HAP-1 (cell line): ENCODE measurements at places on chromosomes 13 and 19.

DNA sequence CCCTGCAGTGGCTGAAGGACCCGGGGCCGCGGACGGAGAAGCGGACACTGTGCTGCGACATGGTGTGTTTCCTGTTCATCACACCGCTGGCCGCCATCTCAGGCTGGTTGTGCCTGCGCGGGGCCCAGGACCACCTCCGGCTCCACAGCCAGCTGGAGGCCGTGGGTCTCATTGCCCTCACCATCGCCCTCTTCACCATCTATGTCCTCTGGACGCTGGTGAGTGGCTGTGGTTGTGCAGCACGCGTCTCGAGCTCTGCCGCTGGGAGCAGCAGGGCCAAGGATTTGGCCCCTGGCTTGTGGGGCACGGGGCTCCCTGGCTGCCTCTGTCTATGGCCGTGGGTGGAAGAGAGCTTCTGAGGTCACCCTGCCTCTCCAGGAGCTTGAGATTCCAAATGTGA is 14.1 kb upstream of the HNRNPM start:
- no peak for DNase-seq

DNA sequence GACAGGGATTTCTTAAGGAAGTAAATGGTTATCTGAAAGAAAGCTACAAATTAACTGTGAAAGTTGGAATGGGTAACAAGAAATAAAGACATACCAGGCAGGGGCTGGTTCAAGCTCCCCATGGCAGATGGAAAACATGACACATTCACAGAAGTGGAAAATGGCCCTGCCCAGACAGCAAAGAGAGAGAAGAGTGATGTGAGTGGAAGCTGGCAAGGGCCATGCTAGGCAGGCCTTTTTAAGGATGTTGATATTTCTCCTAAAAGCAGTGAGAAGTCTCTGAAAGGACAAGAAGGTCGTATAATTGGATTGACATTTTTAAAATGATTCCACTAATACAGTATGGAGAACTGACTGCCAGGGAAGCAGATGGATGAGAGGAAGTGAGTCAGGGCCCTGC is 3.3 kb upstream of the FFAR2 start:
- no peak for DNase-seq

GRCh38 chr19:18046059-18046718 is 38.2 kb downstream of the ARRDC2 start:
- no peak for DNase-seq

DNA sequence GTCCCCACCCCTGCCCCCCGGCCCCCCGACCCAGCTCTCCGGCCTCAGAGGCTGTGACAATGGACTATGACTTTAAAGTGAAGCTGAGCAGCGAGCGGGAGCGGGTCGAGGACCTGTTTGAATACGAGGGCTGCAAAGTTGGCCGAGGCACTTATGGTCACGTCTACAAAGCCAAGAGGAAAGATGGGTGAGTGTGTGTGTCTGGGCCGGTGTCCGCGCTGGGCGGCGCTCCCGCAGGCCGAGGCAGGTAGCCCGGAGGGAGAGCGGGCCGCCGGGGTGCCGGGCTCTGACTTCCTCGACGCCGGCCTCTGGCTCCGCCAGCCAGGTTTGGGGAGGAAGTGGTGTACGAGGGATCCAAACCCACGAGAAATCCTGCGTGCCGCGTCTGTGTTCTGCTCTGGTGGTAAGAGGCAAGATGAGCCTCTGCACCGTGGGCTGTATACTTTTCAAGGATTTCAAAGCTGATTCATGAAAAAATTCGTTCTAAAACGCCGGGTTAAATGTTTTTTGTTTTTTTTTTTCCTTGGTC is 718 bp downstream of the CDK8 start:
- DNase-seq: peak; percentile 35

DNA sequence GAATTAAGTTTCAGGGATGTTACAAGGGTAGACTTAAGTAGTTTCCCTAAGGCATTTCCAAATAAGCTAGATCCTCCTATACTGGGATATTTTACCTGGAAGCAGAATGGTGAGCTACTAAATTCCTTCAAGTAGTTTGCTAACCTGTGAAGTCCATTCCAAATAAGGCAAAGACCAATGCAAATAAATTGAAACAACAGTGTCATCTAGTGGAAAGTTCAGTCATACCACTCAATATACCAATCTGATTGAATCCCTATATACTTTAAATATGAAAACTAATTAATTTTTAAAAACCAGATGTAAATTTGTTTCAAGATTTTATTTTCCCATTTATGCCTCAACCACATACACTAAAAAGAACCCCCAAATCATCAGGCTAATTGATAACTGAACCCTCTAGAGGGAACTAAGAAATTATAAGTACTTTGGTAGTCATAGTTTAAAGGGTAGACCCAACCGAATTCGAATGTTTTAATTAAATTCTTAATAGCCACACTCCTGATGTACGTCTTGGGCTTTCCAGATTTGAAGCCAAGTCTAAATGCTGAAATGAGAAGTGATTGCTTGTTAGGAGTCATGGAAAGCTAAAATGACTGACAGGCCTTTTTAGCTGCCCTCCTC is 223.7 kb downstream of the TBC1D4 start:
- DNase-seq: no peak

DNA sequence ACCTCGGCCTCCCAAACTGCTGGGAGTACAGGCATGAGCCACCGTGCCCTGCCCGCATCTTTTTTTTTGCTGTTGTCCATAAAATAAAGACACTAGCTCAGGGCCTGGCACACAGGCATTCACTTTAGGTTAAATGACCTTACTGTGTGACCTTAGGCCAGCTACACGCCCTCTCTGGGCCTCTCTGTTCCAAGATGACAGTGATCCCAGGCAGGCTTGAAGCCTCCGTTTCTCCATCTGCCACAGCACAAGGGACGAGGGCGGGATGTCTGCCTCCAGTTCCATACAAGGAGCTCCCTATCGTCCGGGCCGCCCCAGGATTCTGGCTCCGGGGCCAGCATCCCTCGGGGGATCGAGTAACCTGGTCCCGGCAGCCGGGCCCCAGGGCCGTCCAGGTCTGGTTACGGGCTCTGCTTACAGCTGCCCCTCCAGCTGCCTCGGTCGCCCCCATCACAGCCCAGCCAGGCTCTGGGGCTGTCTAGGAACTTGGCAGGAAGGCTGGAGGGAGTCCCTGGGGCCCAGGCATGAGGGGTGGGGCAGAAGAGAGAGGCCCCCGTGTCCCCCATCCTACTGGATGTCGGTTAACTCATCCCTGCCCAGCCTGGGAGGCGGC is 11.9 kb upstream of the SEMA6B start:
- no peak for DNase-seq

DNA sequence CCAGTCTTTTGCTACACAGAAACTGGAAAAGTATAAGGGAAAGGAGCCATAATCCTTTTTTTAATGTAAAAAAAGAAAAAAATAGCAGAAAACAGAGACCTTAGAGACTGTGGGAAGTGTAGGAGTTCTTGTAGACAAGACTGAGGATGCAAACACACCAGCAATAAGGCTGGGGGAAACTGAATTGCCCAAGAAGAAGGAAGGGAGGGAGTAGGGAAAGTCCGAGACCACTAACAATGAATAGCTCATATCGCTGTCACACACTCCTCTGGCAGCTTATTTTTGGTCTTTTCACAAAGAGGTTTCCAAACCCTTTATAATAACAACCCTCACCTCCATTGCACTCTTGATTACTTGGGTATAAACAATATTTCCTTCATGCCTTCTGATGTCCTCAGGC is 952.0 kb downstream of the SLITRK5 start:
- DNase-seq: no peak

- peak; percentile 63 for DNase-seq
Observed at GRCh38 chr19:46915386-46915785, 54.6 kb downstream of the ARHGAP35 start.

DNA sequence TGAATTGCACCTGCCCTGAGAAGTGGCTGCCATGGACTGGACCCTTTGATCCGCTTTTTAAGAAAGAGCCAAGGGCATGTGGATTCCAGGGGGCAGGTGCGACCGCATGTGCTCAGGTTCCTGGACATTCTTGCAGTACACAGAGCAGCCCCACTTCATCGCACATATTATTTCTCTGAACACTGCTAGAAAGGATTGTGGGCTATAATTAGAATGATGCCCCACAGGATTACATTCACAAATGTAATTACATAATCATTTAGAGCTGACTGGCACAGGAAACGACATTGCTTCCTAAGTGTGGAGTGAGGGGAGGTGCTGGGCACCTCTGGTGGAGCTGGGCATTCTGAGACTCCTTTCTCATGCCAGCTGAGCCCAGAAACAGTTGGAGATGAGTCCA is 37.5 kb upstream of the VSTM2B start:
- DNase-seq: no peak

DNA sequence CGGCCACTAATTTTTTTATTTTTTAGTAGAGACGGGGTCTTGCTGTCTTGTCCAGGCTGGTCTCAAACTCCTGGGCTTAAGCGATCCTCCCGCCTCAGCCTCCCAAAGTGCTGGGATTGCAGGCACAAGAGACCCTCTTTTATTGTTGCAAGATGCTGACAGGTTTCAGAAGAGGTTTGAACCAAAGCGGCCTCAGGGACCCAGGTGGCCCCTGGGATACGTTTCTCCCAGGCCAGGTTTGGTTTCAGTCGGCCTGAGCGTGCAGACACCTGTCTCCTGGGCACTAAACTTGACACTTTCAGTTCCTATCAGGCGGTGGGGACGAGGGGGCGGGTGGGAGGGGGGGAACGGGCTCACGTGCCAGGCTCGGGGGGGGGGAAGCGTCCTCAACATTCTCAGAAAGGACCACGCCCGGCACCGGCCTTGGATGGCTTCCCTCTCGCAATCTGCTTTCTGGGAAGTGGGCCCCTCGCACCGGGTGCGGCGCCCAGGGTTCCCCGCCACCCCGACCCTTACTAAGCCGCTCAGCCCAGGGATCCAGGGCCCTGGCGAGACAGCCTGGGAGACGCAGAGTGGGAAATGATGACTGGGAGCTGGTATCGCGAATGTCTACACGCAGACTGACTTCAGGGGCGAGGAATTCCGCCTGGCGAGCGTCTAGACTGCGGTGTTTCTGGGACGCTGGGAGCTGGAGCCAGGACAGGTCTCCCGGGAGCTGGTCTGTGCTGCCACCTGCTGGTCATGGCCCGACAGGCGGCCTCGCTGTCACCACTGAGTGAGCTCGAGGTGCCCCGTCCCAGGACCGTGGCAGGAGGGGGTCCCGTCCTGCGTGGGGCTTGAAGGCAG is 91.6 kb downstream of the GNG7 start:
- DNase-seq: peak; percentile 96

- DNase-seq: no peak
Observed at GRCh38 chr19:19140476-19140875, 2.2 kb upstream of the TMEM161A start.

GRCh38 chr19:4974880-4975469 is 6.1 kb downstream of the KDM4B start:
- no peak for DNase-seq

- DNase-seq: no peak
Observed at GRCh38 chr19:47109177-47109540, 4.4 kb downstream of the ZC3H4 start.

DNA sequence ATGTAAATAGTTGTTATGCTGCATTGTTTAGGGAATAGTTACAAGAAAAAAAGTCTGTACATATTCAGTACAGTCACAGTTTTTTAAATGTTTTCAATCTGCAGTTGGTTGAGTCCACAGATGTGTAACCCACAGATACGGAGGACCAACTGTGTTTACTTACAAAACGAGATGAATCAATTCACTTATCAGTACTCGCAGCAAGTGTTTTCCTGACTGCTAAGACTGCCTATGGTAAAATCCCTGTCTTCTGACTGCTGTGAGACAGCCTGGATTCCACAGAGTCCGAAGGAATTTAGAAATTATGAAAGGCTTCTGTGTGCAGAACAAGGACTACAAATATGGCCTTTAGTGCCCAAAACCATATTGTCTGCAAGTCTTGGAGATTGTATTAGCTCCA is 45.7 kb upstream of the C1QTNF9 start:
- DNase-seq: no peak

DNA sequence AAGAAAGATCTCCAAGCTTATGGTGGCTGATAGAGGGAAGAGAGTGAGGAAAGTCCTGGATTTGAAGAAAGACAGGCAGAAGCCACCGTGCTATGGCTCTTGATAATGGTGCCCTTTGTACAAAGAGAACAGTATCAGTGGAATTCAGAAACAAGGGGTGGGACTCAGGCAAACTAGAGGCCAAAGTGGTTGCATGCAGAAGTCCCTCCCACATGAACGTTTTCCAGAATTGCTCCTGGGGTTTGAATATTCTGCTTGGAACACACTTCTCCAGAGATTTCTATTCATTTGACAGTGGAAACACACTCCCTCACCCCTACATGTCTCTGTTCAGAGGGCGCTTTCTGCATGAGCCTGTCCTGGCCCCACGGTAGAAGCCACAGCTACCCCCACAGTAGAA is 10.1 kb upstream of the MBNL2 start:
- DNase-seq: no peak

DNA sequence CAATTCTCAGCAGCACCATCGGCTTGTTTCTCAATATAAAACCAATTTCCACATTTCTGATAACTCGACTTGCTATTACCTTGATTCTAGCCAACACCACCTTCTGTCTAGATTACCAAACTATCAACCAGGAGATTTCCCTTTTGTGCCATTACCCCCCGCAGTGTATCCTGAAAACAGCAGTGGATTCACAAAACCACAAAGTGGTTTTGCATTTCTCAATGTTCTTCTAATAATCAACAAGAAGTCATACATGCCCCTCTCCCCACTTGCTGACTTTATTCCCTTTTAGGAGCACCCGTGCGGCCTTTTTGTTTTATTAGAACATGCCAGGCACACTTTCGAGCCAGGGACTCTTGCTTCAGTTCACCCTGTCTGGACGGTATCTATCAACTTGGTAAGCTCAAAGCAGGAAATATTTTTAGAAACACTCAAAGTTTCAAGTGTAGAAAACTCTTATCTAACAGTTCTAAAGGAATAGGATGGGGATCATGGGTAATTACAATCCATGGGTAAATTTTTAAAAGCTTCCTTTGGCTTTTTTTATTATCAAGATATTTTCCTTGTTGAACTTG is 967.4 kb downstream of the EFNB2 start:
- no peak for DNase-seq

GRCh38 chr13:76764429-76764828 is 121.8 kb downstream of the KCTD12 start:
- DNase-seq: no peak

GRCh38 chr13:31697290-31697689 is 42.0 kb upstream of the RXFP2 start:
- DNase-seq: peak; percentile 41

DNA sequence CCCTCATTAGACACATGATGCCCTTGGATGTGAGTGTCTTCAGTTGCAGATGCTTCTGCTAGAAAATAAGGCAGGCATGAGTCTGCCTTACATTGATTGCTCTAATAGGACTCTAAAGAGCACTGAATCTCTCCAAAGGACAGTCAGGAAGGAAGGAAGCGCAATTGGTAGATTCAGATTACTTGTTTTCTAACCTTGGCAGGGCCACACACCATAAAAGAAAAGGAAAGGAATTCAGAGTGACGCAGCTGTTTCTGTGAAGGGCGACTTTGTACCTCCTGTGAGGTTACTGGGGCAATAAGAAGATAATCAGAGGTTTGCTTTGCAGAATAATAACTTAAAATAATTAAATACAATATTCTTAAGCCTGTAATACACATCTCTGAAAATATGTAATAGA is 48.0 kb downstream of the FRY start:
- no peak for DNase-seq
